NCI-H2081 (cell line): ENCODE measurements at places on chromosomes 5 and 9.

GRCh38 chr5:2166306-2166978 lies 283.7 kb upstream of the IRX4 start:
- DNase-seq = no peak

DNA sequence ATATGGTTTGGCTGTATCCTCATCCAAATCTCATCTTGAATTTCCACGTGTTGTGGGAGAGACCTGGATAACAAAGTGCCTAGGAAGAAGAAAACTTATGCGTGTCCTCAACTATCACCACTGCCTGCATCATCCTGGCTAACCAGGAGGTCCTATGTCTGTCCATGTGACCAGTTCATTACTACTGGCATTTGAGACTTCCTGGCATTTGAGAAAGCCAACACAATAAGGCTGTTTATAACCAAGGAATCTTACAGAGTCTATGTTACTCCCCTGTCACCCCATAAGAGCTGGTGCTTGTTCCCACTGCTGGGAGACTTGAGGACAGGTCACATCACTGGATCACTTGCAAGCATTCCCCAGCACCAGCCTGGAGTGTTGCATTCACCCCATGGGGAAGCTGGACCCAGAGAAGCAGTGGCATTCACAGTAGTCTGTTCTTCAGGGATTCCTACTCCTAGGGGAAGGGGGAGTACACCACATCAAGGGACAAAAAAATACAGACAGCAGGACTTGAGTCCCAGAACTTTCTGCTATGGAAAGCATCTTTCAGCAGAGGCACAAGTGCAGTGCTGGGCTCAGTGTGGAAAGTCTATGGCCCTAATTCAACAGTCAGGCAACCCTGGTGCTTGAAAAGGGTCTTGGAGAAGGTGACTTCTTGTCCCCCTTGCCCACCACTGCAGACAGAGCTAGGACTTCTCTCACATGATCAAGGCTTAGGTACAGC lies 717.1 kb downstream of the SEMA5A start:
- no peak for DNase-seq

DNA sequence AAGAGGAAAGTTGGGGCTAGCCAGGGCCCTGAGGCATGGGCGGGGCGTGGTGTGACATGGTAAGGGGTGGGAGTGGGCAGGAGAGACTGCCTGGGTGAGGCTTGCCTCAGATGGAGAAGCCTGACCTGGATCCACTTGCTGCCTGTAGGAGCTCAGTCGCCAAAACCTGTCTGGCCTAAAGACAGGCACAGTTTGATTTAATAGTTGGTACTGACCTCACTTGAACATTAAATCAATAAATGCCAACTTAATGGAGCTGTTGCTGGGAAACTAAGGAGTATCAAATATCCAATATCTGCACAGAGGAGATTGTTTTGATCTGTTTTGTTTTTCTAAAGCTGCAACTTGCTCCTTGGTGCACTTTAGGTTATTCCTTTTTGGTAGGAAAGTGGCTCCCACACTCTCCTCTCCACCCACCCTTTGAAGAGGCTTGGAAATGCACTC lies 86.4 kb downstream of the RCL1 start:
- no peak for DNase-seq

- no peak for DNase-seq
These were observed 111.3 kb downstream of the FER start for GRCh38 chr5:108858959-108859358.

DNA sequence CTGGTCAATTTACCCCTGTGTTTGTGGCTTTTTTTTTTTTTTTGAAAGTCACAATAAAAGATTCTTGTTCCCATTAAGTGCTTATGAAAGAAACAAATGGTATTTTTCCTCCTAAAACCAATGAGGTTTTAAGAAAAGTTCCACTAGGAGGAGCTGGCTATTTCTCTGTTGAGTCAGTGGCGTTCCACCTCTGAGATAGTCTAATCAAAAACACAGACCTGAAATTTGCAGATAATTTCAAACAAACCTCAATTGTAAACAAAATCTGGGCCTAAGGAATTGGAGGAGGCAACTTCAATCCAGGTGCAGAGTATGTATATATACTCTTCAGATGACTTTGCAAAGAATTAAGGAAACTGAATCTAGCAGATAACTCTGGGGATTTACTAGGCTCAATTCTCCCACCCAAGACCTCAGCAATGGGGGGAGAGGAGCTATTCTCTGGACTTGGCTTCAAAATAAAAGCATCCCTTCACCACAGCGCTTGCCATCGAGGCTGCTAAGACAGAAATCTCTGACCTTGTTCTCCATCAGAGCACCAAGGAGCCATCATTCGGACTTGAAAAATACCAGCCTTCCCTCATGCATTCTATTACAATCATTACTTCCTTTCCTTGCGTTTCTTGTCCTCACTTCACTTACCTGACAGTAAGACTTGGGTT lies 52.4 kb downstream of the FANCC start:
- no peak for DNase-seq

DNA sequence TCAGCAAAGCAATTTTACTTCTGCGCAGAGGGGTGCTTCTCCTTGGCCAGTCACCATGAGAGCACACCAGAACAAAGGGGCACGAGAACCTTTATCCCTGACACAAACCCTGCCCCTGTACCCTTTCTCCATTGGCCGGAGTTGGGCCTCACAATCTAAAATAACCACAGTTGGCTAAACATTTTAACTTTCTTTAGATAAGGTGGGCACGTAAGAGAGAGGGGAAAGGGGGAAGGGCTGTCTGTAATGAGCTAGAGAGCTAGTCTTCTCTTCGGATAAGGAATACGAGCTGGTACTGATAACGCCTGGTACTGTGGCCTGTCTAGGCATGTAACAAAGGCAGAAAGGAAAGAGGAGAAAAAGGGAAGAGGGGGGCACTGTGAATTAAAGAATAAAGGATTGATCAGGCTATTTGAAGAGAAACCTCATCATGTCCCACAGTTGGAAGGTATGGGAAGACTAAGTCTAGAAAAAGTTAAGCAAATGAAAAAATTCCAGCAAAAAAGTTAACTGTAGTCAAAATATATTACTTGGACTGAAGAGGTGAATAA lies 1.8 kb upstream of the IARS1 start:
- DNase-seq = no peak

DNA sequence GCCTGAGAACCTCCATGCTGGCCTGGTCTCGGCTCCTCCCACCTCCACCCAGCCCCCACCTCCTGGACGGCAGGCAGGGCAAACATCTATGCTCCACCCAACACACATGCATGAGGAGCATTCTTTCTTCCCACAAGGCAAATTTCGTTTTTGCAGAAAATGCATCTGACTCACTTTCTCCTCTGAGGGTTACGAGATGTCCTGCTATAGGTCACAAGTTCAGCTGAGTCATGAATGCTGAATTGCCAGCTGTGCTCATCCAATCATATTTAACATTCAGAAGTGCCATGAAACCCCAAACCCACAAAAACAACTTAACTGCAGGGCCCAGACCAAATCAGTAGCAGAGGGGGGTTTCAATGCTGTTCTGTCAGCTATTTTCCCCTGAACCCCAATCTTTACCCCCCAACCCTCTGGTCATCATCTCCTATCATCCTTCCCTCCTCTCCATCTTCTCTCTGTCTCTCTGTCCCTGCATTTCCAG lies 39.0 kb upstream of the OSMR start:
- no peak for DNase-seq

GRCh38 chr9:739362-739761 lies 102.1 kb upstream of the DMRT1 start:
- no peak for DNase-seq

GRCh38 chr5:123474228-123474627 lies 37.7 kb upstream of the CSNK1G3 start:
- no peak for DNase-seq

GRCh38 chr5:52920929-52921328 lies 68.2 kb upstream of the ITGA2 start:
- DNase-seq = no peak

- DNase-seq = no peak
These were observed 19.7 kb downstream of the OR2V2 start for GRCh38 chr5:181166812-181167733.
